ENCODE measurements at places on chromosomes 7 and 10.

DNA sequence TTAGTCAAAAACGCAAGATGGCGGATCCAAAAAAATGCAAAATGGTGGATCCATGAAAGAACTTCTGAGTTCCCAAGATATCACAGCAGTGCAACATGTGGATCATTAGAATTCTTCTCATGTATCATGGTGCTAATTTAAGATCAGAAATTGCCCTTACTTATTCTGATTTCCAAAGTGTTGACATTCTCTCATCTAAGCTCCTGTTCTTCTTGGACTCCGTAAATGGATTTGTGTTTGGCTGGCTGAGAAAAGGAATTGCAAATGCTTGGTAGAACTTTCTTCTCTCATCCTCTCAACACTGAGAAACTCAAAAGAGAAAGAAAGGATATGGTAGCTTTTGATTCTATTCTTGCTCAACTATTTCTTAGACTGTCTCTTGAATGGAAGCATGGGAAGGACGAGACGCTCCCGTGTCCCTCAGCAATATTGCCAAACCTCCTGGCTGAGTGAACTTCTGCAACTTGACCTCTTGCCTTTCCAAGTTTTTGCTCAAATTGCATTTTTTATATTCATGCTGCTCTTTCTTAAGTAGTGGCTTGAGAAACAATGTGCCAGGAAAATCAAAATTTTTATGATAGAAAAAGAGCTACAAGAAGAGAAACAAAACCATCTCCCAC, 44.7 kb downstream of the FRMD4A start:
- no peak for DNase-seq

DNA sequence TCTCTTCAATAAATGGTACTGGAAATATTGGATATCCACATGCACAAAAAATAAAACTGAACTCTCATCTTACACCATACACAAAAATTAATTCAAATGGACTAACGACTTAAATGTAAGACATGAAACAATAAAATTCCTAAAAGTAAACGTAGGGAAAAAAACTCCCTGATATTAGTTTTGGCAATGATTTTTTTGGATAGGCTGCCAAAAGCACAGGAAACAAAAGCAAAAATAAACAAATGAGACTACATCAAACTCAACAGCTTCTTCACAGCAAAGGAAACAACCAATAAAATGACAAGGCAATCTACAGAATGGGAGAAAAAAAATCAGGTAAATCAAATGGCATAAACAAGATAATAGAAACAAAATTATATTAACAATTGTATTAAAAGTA, 65.7 kb downstream of the ORC5 start:
- DNase-seq: no peak

DNA sequence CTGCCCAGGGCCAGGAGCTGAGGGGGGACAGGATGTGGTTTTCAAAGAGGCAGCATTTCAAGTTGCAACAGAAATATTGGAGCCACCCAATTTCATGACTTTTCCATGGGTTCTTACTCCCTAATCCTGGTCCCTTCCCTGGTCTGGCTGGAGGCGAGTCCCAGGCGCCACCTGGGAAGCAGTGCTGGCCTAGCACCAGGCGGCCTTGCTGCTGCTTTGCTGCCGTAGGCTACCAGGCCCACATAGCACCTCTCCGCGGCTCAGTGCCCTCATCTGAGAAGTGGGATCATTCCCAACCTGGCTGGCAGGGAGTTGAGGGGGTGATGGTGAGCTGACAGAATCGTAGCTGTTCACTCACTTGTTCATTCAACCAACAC, 33.7 kb downstream of the ZMIZ1 start:
- peak; percentile 53 for DNase-seq

GRCh38 chr10:71513936-71514335, 117.2 kb downstream of the CDH23 start:
- DNase-seq: no peak

GRCh38 chr10:78543749-78544362, 510.2 kb downstream of the RPS24 start:
- DNase-seq: peak; percentile 79

- no peak for DNase-seq
Observed at GRCh38 chr7:142352543-142352942, 94.7 kb upstream of the PRSS58 start.

DNA sequence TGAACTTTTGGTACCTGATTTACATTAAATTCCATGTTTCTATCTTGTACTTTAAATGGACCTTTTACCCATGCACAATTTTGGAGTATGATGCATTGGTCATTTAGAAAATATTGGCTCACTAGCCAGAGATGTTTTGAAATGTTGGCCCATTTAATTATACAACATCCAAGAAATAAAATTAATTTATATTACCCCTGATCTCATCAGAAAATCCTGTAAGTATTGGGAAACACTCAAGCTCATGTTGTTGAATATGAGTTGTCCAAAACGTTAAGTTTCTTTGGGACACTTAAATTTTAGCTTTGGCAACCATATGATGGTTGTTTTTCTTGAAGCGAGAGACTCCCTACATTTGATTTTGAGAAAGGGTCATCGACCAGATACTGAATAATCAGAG, 492.7 kb downstream of the RPS24 start:
- no peak for DNase-seq

DNA sequence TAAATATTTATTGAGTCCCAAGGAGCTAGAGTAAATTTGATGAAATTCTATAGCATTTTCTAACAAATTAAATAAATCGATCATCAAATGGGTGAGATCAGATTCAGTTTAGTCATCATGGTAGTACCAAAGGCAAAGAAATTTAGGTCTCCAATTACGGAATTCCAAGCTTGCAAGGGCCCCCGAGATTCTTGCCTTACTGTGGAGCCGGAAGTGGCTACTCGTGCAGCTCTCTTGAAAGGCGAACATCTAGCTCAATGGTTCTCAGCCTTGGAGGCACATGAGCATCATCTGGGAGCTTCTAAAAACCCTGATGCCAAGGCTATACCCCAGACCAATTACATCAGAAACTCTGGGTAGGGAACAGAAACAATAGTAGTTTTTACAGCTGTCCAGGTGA, 117.9 kb upstream of the PRR15 start:
- DNase-seq: no peak

GRCh38 chr10:90407131-90407530, 450.7 kb downstream of the HTR7 start:
- no peak for DNase-seq

GRCh38 chr10:59508296-59508695, 145.9 kb upstream of the FAM13C start:
- no peak for DNase-seq

- no peak for DNase-seq
Observed at GRCh38 chr7:133771788-133772419, 355.2 kb upstream of the LRGUK start.

DNA sequence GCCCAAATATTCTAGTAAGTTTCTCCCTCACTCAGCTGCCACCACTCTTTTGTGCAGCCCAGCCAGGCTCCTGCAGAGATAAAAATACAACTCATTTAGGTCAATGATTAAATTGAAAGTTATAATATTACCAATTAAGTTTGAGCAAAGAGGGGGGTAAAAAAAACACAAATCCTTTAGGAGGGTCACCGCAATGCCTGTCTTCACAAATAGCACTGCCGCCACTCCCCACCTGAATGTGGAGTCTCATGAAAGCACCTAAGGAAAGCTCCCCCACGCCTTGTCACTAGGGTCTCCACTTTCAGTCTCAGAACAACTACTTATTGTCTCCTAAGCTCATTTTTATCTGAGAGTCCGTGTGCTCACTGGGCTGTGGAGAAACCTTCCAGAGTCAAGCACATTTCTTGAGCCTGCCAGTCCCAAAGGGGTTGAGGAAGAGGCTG, 148.7 kb downstream of the FGFR2 start:
- no peak for DNase-seq

GRCh38 chr7:129553899-129554461, 51.6 kb downstream of the SMKR1 start:
- no peak for DNase-seq

- DNase-seq: no peak
Observed at GRCh38 chr7:130611218-130611617, 57.3 kb downstream of the COPG2 start.

DNA sequence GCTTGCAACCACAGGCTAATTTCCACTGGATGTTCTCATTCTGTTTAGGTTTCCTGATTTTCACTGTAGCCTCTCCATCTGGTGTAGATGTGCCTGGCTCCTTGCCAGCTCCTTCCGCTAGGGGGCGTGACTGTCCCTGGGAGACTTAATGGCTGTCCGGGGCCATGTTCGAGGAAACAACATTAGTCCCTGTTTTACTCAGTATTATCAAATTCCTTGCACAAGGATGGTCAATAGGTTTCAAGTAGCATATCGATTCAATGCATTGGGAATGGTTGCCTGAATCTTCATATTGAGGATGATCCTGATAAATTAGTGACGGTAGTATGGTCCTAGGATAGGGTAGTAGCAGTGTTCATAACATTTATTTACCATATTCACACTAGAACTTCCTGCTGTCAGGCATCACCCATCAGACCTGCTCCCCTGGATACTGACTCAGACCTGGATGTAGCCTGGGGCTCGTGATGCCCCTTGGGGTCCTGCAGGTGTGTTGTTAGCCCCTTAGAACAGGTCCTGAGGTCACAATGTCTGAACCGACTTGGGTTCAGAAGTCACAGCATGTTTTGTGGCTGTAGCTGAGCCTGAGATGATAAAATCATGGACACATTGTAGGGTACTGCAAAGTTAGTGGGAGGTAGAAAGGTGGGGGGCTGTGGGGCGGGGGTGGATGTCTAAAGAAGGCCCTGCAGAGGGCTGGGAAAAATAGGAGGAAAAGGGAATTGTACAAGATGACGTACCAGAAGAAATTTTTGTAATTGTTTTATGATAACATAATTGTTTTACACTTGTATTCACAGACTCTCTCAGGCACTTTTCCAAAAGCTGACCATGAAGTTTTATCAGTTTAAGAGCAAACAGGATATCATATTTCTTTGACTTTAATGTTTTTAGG, 8.9 kb upstream of the EXOC6 start:
- DNase-seq: no peak

DNA sequence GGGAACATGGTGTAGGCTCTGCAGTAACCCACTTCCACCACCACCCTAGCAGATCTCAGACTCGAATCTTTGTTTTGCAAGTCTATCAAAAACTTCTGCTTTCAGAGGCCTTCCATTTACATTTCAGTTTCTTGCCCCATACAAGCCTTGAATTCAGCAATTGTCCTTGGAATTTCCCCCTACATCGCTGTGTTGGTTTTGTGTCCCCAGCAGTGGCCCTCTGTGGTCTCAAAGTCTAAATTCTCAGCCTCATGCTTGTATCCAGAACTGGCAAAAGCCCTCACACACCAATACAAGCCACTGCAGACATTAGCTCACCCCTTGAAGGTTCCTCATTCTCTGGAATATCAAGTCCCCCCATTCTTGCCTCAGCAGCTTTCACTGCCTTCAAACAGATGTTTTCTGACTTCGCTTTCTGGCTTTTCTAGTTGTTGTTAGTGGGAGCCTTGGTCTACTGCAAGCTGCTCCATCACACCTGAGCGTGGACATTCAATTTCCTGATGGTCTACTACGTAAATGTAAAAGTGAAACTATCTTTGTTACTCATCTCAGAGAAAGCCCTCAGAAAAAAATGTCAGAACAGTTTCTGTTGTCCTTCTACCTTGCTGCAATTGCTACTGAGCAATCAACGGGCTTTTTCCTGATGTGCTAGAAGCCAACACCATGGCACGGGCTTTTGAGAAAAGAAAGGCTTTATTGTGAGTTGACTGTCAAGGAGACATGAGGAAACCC, 1.8 kb upstream of the NUB1 start:
- no peak for DNase-seq

- DNase-seq: no peak
Observed at GRCh38 chr10:59654007-59654406, 55.6 kb downstream of the SLC16A9 start.

- DNase-seq: no peak
Observed at GRCh38 chr7:118185163-118185860, 1.3 kb downstream of the LSM8 start.

GRCh38 chr10:13347043-13347499, 1.0 kb downstream of the SEPHS1 start:
- no peak for DNase-seq

- peak; percentile 85 for DNase-seq
Observed at GRCh38 chr10:104353325-104354048, at the start of gene CFAP58. TSS of gene CFAP58 (plus strand) at chr10:104353833. CDS start at chr10:104353898, 65 bp downstream.

- no peak for DNase-seq
Observed at GRCh38 chr10:62010366-62010765, 108.9 kb downstream of the ARID5B start.

DNA sequence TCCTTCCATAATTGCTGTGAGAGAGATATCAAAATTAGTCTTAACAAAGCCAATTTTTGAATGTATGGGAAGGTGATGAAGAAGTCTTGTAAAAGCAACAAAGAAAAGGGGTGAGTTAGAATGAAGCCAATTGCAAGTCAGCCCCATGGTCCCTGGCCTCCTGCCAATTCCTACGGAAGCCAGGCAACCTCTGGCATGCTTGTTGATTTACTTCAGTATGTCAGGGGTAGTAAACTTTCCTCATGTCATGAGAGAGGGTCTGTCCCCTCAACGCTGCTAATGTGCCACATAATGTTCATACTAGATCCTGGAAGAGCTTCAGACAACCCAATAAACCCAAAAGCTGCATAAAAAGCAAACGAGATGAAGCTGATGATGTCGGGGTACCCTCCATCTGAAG, 159.1 kb upstream of the YAE1 start:
- DNase-seq: no peak

DNA sequence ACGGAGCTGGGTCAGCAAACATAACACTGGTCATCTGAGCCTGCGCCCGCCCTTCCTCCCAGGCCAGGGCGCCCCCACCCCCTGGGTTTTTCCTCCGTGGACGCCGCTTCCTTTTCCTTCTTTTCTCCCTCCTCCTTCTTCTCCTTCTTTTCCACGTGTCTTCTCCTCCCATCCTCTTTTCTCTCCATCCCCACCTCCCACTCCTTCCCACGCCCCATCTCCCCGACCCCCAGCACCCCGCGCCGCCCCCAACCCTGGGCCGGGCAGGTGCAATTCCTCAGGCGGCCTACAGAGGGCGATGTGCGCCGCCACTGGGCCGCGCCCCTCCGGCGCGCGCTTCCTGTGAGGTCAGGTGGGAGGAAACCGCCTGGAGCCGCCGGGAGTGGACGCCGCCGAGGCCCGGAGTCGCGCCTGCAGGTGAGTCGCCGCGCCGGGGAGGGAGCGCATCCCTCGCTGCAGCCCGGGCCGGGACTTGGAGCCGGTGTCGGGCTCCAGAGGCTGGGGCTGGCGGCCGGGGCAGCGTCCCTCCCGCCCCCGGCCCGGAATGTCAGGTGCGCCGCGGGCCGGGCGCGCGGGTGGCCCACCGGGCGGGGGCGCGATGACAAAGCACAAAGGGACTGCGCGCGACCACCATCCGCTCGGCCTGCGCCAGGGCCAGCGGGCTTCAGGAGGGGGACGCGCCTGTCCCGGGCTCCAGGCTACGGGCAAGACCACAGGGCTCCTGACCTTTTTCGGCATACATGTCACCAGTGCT, at the start of gene FAM241B:
TSS of gene FAM241B (plus strand) at position 351 of the 754 bp plus-strand sequence. CDS start 1,497 bp downstream, outside the sequence.
- peak; percentile 18 for DNase-seq

DNA sequence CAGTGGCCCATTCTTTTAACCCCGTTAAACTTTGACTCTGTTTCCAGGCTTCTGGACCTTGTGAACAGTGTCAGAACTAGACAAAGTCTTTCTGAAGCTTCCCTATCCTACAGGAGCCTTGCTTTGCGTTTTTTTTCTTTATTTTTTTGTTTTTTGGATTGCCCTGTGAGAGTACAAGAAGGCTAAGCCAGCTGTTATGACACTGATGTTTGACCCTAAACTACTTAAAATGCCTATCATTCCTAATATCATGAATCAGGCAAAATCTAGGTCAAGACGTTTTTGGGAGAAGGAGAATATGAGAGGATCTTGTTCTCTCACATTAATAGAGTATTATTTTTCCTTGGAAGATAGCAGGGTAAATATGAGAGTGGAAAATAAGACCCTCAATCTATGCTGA, 79.8 kb downstream of the EPDR1 start:
- DNase-seq: no peak
